ENCODE measurements at places on chromosomes 4 and X.

- DNase-seq, result no peak
These were observed 773.6 kb upstream of the DIAPH2 start for GRCh38 chrX:95911062-95911461.

GRCh38 chr4:137923494-137923893, 318.7 kb downstream of the SLC7A11 start:
- no peak for DNase-seq

GRCh38 chr4:88189881-88190585, 31.6 kb upstream of the ABCG2 start:
- no peak for DNase-seq

- peak; percentile 68 for DNase-seq
These were observed at the start of gene TLR3 for GRCh38 chr4:186068581-186069348. Gene TLR3 (plus strand): TSS chr4:186069156. CDS start chr4:186076620, 7,464 bp downstream.

DNA sequence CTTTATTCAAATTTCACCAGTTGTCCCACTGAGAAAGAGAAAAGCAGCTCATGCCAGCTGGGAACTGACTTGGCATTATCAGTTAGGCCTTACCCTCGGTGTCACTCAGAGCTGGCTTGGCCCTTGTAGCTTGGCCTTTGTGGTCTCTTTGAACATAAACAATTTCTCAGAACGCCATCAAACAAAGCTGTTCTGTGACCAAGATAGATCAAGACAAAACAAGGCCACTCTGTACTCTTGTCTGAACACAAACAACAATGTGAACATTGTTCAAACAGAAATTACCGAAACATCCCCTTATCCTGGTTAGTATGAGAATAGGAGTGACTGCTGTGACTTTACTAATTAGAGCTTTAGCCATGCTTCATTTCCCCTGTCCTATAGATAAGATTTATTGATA, 57.2 kb downstream of the DIPK2B start:
- DNase-seq, result no peak

- DNase-seq, result no peak
These were observed 17.4 kb upstream of the UGT2B7 start for GRCh38 chr4:69078852-69079251.

- no peak for DNase-seq
These were observed 106.8 kb downstream of the TENM3 start for GRCh38 chr4:182350041-182350440.

DNA sequence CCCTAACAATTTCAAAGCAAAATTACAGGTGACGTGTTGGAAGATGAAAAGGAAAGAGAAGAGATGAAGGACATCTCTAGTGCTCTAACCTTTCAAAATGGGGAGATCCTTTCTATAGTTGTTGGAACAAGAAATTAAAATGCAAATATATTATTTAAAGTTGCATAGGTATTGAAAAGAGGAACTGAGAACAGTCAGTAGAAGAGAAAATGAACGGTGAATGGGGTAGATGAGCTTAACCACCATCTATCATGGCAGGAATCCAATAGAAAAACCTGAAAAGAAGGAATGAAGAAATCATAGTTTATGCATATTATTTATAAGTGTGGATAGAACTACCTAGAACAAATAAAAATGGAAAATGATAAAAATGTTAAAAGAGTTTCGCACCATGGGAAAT, 42.0 kb downstream of the ANXA5 start:
- no peak for DNase-seq

GRCh38 chr4:43362875-43363636, 470.5 kb downstream of the GRXCR1 start:
- no peak for DNase-seq

DNA sequence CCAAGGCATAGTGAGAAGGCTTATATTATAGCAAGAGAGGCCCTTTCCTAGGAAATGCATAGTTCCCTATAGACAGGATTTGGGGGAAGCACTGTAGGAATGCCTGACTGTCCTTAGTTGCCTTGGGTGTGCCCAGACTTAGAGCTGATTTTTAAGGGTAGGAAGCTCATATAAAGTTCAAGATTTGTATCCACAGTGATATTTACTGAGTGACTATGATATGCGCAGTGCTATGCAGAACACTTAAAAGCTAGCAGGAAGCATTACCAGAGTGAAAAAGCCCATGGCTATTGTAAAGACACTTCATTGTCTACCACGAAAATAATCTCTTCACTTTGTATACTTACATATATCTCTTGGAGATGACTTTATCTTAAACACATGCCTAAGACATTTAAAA, 50.1 kb upstream of the IL13RA1 start:
- no peak for DNase-seq

GRCh38 chrX:143536176-143536575, 18.9 kb upstream of the SPANXN3 start:
- no peak for DNase-seq

GRCh38 chr4:180189666-180190065, 2053.5 kb upstream of the TENM3 start:
- no peak for DNase-seq

DNA sequence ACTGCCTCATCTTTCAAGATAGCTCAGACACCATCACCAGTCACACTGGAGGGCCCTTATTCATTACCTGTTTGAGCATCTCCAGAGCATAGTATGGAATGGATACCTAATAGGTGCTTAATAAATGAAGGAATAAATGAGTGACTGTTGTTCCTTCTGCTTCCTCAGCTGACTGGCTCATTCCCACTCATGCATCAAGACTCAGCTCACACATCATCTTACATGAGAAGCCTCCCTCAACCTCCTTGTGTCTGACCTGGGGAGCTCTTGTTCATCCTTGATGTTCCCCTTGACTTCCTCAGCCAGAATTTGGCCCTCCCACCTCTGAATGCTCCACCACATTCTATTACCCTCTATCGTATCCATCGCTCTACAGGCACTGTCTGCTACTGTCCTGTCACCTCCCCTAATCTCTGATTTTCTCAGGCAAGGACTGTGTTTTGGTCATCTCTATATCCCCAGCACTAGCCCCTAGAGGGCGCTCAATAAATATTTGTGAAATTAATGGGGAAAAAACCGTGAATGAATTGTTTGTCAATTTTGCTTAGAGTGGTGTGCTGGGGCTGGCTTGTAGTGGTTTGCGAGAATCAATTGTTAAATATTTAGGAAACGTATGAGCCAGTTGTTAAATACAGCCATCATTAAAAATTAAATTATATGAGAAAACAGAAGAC, 88.3 kb downstream of the NHSL2 start:
- no peak for DNase-seq

- peak; percentile 93 for DNase-seq
These were observed at the start of gene TSPAN6 for GRCh38 chrX:100636321-100636991. Gene TSPAN6 (minus strand): TSS chrX:100636806. CDS start chrX:100636694, 112 bp downstream.

DNA sequence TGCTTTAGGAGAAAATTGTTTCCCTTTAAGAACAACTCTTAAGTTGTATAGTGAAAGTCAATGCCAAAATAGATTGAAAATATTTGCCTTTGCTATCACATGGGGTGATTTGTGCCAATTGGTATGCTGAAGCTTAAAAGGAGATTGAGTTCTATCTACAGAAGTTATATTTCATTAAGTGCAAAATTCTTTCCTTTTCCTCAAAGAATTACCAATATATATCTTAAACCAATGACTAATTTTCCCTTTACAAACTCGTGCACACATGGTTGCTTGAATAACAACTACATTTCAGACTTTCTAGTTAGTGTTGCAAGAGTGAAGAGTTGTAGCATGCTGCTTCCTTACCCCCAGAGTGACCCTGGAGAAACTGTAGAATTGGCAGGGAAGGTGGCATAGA, 990.0 kb upstream of the PABPC4L start:
- no peak for DNase-seq

DNA sequence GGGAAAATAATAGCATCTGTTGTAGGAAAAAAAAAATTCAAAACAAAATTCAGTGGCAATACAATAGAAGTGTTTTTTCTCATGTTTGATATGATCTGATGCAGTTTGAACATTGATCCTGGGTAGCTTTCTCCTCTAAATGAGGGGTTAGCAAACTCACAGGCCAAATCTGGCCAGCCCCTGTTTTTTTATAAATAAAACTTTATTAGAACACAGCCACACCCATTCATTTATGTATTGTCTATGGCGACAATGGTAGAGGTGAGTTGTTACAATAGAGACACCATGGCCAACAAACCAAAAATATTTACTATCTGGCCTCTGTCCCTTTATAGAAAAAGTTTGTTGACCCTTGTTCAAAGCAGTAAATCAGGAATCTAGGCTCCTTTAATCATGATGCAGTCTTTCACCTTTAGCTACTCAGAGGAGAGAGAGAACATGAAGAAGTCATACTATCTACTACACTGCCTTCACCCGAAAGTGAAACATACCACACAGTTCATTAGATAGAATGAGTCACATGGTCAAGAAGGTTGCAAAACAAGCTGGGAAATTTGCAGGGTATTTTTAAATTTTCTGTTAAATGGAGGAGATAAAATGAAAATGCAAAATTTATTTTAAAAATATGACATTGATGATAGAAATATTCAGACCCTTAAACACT, 186.6 kb upstream of the MAOA start:
- DNase-seq, result no peak

- DNase-seq, result no peak
These were observed 86.5 kb downstream of the MAGED4 start for GRCh38 chrX:52271206-52271605.

GRCh38 chrX:72620550-72621145, 48.0 kb upstream of the HDAC8 start:
- DNase-seq, result peak; percentile 78

DNA sequence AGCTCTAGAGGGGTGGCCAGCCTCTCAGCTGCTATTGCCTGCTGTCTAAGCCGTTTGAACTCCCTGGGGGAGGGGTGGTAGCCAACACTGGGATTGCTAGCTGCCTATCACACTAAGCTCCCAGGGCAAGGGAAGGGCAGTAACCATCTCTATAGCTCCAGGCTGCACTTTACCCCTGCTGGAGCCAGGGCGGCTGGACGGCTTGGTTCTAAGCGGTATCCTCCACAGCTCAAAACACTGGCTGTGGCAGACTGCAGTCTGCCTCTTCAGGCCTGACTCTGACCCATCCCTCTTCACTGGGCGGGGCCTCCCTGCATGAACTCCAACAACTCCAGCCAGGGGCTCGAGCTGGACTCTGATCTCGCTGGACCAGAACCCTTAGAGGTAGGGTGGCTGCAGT, 55.3 kb upstream of the GNRHR start:
- DNase-seq, result no peak

DNA sequence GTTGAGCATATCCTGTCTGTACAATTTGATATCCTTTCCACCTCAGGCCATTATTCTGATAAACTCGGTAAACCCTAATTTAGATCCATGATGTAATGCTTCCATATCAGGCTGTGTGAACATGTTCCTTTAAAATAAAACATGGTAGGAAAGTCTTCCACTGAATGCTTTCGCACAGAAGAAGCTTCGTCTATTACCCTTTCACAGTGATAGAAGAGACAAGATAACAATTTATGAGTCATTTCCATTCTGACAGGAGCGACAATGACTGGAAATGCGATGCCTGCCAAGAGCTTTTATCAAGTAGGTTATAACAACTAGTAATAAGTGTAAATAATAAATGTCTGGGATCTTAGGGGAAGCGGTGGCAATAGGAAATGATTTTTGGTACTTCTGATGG, 98.8 kb downstream of the TTC29 start:
- no peak for DNase-seq

DNA sequence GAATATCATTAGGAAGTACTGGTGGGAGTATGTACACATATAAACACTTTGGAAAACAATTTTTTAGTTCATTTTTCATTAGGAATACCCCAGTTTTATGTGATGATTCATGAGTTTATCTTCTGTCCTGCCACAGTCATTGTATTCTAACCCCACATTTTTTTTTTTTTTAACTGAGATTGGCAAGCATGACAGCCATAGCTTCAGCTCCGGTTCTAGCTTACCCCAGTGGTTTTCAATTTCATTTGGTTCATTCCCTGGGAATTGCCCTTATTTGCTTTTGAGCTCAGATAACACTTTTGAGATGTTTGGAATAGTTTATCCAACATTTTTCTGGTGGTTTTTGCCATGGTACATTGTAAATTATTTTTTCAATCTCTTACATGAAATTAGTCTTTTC, 21.0 kb upstream of the FMR1 start:
- DNase-seq, result no peak

DNA sequence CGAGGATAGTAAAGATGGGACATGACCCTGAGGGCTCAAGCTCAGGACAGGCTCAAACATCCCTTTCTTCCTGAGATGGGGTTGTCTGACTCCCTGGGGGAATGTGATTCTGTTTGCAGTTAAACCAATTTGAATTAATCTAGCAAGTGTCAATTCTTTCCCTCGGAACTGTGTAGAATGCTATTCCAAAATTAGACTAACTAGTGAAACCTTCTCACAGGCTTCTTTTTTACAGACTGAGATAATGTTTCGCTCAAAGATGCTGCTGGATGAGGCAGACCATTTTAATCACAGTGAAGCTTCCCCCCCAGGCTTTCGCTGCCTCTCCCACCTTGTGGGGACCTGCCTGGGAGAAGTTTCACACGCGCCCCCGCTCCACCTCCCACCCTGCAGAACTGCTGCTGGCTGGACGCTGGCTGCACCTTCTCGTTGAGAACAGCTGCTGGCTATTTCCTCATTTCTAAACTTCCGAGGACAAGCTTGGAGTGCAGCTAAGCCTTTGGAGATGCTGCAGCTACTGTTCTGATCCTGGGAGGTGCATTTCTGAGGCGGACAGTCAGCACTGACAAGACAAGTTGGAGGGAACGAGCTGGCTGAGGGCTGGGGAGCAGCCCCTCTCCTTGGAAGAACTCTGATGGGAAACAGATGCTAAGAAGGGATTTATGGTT, 297.8 kb downstream of the RAPGEF2 start:
- peak; percentile 45 for DNase-seq

DNA sequence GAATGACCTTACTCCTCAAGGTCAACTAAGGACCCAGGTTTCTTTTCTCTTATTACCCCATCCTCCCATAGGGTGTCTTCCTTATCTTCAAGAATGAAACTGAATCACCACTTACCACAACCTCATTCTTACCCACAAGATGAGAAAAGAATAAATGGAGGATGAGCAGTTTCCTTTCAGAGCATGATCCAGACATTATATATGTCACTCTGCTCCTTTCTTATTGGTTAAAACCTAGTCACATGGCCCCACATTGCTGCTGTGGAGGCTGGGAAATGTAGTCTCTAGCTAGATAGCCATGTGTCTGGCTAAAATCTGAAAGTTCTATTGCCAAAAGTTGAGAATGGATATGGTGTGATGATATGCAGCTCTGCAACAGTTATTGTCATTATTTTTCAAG, 62.4 kb upstream of the RAI2 start:
- no peak for DNase-seq
